ENCODE measurements at places on chromosomes 7 and 10.

- DNase-seq: no peak
Measured at GRCh38 chr7:46847126-46847525, 734.8 kb downstream of the TNS3 start.

DNA sequence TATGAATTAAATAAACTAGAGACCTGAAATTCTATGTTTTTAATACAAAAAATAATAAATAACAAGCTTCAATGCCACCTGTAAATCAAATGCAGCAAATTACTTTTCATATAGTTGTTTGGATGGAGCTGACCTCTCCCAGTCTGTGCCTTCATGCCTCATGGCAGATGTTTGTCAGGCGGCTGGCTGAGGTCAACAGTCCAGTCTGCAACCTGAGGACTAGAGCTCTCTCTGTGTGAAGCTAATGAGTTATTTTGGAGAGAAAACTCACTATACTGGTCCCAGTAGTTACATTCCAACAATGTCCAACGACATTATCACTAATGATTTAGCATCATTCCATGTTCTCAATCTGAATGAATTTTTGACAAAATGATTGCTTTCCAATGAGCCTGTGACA lies 746.2 kb upstream of the POM121L12 start:
- DNase-seq: no peak

GRCh38 chr7:151271699-151272355 lies 23.3 kb upstream of the SMARCD3 start:
- no peak for DNase-seq

GRCh38 chr10:67849331-67850011 lies 11.5 kb upstream of the DNAJC12 start:
- peak; percentile 94 for DNase-seq

GRCh38 chr7:47408675-47409074 lies 173.2 kb downstream of the TNS3 start:
- DNase-seq: peak; percentile 12

DNA sequence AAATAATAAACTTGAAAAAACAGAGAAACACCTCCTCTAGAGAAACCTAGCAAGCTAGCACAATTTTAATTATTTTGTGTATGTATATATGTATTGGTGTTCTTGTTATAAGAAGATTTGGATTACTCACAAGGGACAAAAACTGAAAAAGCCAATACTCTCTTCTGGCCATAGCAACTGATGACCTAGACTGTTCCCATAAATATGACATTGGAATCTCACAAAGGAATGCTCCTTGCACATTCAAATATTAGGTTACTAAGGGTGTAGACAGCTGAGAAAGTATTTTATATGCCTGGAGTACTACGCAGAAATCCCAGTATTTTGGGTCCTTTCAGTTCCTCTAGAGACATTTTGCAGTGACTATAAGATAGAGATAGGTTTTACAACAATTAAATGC lies 279.4 kb downstream of the FZD1 start:
- DNase-seq: no peak

DNA sequence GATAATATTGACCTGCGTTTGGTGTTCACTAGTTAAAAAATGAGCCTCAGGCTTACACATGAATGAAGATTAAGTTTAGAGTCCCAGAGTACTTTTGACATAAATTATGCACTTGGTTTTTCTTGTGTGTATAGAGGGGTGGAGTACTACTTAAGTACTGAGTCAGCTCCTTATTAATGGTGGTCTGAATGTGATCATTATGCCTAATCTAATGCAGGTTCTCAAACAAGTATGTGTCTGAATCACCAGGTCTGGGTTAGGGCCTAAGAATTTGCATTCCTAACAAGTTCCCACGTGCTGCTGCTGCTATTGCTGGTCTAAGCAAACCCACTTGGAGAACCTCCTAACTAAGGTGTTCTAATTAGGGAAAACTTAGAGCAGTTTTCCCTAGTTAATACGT lies 30.7 kb upstream of the STOX1 start:
- DNase-seq: no peak

DNA sequence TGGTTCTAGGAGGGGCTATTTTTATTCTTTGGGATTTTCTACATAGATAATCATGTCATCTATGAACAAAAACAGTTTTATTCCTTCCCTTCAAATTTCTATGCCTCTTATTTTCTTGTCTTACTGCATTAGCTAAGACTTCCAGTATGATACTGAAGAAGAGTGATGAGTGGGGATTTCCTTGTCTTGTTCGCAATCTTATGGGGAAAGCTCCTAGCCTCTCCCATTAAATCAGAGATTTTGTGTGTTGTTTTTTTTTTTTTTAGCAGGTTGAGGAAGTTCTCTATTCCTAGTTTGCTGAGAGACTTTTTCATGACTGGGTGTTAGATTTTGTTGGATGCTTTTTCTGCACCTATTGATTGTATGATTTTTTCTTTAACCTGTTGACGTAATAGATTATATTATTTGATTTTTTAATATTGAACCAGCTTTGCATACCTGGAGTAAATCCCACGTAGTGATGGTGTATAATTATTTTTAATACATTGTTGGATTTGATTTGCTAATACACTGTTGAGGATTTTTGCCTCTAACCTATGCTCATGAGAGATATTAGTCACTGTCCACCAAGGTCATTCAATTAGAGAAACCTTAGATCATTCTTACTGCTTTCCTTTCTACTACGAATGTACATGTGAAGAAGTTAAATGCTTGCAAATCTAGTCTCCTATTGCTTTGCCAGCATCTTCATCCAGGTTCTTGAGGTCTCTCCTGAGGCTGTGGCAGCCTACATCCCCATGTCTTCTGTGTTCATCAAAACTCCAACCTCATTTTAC lies 6.5 kb downstream of the ATP5F1C start:
- no peak for DNase-seq

- no peak for DNase-seq
Measured at GRCh38 chr10:4016214-4016740, 231.3 kb upstream of the KLF6 start.

GRCh38 chr7:115471891-115472290 lies 550.0 kb downstream of the MDFIC start:
- no peak for DNase-seq

DNA sequence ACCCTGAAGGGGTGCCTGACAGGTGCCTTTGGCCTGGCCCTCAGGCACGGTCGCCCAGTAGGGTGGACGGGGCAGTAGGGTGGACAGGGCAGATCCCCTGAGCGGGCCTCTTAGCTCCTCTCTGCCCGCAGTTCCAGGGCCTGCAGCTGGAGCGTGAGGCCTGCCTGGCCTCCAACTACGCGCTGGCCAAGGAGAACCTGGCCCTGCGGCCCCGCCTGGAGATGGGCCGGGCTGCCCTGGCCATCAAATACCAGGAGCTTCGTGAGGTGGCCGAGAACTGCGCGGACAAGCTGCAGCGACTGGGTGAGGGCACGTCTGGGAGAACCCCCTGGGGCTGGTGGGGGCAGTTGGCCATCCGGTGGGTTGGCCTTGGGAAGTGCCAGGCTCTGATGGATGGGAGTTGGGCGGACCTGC lies 1.7 kb downstream of the VPS37D start:
- DNase-seq: no peak

- DNase-seq: no peak
Measured at GRCh38 chr7:2123360-2123759, 109.4 kb downstream of the MAD1L1 start.

DNA sequence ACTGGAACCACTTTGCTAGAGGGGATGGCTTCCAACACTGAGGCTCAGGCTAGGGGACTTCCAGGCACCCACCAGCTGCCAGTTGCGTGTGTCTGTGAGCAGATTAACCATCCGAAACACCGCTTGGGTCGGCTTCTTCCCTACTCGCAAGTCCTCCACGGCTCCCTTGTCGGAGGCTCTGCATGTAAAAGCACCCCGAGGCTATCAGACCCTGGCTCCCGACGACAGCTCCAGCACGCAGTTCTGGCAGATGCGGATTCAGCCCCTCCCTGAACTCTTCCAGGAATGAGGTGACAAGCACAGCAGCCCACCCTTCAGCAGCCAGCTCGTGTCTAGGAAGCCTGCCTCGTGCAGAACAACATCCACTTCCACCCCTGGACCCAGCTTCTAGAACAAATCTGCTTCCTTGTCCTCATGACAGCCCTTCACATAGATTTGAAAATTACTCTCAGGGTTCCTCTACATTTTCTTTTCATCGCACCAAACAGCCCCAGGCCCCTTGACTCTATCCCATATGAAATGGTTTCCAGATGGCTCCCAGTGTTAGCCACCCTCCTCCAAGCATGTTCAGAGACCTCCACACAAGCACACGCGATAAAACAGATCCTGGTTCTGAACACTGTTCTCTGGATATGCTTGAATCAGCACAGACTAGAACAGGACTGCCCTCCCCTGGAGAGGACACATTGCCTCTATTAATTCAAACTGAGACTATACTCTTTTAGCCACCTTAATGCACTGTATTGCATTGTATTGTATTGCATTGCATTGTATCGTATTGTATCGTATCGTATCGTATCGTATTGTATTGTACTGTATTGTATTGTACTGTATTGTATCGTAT lies 44.6 kb downstream of the SLIT1 start:
- no peak for DNase-seq

GRCh38 chr7:5602734-5603133 lies 178.7 kb downstream of the RNF216 start:
- DNase-seq: no peak

- no peak for DNase-seq
Measured at GRCh38 chr10:131933016-131933695, 32.3 kb downstream of the PPP2R2D start.

GRCh38 chr7:16939161-16939560 lies 57.4 kb upstream of the AGR3 start:
- no peak for DNase-seq

- DNase-seq: no peak
Measured at GRCh38 chr7:101788517-101788916, 28.9 kb upstream of the CUX1 start.

GRCh38 chr7:44216019-44216418 lies 15.2 kb downstream of the YKT6 start:
- no peak for DNase-seq

DNA sequence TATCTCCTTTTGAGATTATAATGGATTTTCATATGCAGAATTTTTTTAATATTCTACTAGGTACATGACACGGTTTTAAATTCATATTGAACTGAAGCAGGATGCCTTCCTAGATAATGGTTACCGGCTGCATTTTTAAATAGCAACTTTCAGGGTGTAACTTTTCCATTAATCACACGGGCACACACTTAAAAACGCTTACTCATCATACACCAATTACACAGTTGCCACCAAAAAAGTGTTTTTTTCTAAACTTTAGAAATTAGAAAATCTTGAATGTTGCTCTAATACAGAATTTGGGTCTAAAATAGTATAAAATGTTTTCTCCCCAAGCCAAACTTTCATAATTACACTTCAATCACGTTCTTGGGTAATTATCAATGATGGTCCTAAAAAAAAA lies 149.1 kb upstream of the RNF32 start:
- DNase-seq: no peak

GRCh38 chr7:143385891-143386781 lies 5.0 kb downstream of the ZYX start:
- DNase-seq: no peak

GRCh38 chr7:26910221-26910620 lies 45.8 kb upstream of the SKAP2 start:
- DNase-seq: no peak

DNA sequence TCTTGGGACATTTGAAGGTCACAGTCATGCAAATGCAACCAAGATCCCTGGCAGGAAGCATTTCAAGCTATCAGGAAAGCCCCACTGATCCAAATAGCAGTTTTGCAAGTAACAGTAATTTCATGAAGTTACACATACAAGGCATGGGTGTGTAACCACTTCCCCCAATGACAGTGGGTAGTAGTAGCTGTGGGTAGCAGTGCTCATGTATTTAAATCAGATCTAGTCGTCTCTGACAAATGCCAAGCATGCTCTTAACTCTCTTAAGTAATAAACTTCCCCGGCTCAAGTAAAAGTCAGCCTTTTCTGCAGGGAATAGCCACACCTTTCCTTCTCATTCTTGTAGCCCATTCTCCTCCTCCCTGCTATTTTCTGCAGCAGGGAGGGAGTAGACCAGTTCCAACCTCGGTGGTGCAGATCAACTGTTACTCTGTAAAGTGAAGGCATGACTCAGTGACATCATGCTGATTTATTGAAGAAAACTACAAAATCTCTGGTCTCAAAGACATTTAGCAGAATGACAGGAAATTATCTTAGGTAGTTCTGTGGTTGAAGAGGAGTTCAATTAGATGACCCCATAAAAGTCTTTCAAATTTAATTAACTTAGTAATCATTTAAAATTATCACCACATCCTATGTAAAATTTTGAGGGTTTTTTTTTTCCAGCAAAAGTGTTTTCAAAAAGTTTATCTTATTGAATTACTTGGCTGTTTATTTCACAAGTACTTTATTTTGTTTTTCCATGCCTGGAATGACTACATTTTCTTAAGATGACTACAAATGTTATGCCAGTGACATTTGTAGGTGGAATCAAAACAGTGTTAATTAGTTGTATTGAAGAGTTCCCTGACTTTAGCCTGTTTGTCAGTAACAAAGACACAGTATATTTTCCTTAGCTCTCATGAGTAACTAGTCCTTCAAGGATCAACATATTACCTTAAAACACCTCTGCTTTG lies 568.3 kb downstream of the INHBA start:
- no peak for DNase-seq

- no peak for DNase-seq
Measured at GRCh38 chr10:70550459-70550858, 52.1 kb downstream of the PRF1 start.

DNA sequence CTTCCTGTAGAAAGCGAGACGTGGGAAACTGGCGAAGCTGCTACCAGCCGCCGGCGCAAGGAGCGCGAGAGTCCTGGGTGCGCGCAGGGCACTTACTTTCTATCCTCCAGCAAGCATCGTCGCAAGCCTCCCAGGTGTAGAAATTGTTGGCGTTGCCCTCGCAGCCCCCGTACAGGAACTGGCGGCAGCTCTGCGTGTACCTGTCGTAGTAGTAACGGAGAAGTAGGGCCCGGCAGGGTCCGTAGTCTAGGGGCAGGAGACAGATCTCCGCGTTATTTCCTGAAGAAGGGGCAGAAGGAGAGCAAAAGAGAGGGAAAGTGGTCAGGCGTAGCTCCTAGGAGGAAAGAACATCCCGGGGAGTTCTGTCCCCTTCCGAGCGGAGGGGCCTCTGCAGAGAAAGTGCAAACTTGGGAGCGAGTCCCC lies 501 bp downstream of the TFPI2 start:
- peak; percentile 53 for DNase-seq

DNA sequence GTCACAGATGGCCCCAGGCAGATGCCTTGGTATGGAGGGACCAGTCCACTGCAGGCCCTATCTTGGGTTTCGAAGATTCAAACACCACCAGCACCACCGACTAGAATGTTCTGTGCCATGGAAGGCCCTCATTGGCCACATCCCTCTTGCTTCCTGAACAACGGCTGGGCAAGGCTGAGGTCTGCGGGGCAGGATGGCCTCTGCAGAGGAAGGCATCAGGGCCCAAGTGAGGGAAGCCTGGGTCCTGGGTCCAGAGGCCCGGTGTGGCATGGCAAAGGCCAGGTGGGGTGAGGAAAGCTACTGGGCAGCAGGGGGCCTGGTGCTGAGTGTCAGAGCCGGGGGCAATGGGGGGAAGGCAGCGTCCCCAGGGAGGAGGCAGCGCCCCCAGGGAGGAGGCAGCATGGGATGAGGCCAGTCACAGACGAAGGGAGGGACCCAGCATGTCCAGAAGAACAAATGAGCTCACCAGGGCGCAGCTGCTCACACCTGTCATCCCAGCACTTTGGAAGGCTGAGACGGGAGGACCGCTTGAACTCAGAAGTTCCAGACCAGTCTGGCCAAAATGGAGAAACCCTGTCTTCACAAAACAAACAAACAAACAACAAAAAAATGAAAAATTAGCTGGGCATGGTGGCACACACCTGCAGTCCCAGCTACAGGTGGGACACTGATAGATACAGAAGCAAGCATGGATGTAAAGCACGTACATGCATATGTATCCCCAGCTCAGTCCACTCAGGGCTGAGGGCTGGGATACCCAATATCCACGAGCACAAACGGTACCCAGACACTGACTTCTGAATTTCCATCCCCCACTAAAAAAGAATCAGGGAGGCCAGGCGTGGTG lies 64.4 kb downstream of the PROSER2 start:
- no peak for DNase-seq
